ENCODE measurements at places on chromosomes 12 and 14. TPM values are rescaled to one million over a fixed set of nuclear protein-coding genes. Genes with fewer than 3 reads are reported as not detected.

The ANO4 gene
- polyA plus RNA-seq: 9.2 TPM

The CSRP2 gene
- 7.2 TPM for polyA plus RNA-seq

The LIN7A gene
- polyA plus RNA-seq: 3.5 TPM

The ARHGDIB gene
- polyA plus RNA-seq: 165 TPM

The CAPZA3 gene
- polyA plus RNA-seq: not detected

The GRIP1 gene
- polyA plus RNA-seq: 5.9 TPM

The ASCL1 gene
- 0.54 TPM for polyA plus RNA-seq

The NUAK1 gene
- polyA plus RNA-seq: 3.0 TPM

Measured in adrenal gland (tissue), 19 donors.